ENCODE measurements at places on chromosomes 3 and 15. TPM values are rescaled to one million over a fixed set of nuclear protein-coding genes. Genes with fewer than 3 reads are reported as not detected.

ZNF660 gene
- 3.8 TPM for total RNA-seq

FAM174B gene
- total RNA-seq, result 0.16 TPM

DNAH1 gene
- 0.96 TPM for total RNA-seq

GCNT3 gene
- not detected for total RNA-seq

GOLGA6A gene
- 6.9 TPM for total RNA-seq

SEMA7A gene
- total RNA-seq, result 1.0 TPM

SH2D7 gene
- total RNA-seq, result not detected

PLA2G4B gene
- under 0.01 TPM for total RNA-seq

CILP gene
- total RNA-seq, result under 0.01 TPM

HTR3C gene
- total RNA-seq, result not detected

SLC15A2 gene
- under 0.01 TPM for total RNA-seq

CPNE9 gene
- total RNA-seq, result not detected

NMB gene
- 6.5 TPM for total RNA-seq

NME9 gene
- total RNA-seq, result not detected

ISLR2 gene
- total RNA-seq, result 4.4 TPM

KNSTRN gene
- 32.6 TPM for total RNA-seq

SLC35A5 gene
- total RNA-seq, result 31.5 TPM

GPR171 gene
- total RNA-seq, result not detected

CERS3 gene
- total RNA-seq, result not detected
